HEK293T (cell line): ENCODE measurements at places on chromosomes 6 and 20.

- no peak for DNase-seq
Observed at GRCh38 chr6:63675138-63675537, 39.5 kb downstream of the PHF3 start.

DNA sequence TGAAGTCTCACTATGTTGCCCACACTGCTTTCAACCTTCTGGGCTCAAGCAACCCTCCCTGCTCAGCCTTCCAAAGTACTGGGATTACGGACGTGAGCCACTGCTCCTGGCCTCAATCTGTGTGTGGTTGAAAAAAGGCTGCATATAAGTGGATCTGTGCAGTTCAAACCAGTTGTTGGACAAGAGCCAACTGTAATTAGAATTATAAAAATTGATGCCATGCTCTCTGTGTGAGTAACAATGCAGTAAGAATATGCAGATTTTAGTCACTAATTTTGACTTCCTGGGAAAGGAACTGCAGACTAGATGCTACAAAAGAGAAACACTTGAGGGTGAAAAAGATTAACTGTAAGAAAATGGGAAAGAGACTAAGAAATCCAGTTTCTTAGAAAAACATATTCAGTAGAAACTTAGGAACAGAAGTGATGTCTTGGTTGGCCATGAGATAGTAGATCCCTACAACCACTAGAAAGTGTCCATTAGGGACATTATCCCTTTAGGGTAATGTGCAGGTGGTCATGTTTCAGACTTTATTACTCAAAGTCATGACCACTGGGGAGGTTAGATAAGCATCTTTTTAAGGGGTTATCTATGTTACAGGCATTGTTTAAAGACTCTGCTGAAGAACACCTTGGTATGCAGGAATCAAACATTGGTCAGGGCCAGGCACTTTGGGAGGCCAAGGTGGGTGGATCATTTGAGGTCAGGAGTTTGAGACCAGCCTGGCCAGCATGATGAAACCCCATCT is 26.3 kb downstream of the ITCH start:
- DNase-seq: no peak

DNA sequence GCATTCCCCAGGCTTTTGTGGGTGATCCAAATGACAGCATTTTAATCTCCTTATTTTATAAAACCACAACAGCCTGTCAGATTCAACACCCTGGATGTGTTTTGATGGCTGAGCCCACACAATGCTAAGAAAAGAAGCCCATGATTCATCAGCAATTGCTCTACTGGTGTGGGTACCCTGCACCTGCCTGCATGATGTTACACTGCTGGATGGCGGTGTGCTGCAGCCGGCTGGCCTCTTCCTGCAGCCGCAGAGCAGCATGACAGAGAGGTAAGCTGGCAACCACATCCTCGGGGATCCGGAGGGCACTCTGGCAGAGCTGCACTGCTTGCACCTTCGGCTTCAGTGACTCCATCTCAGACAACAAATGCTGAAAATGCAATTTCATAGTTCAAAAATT is 327.5 kb downstream of the SYNE1 start:
- DNase-seq: no peak

DNA sequence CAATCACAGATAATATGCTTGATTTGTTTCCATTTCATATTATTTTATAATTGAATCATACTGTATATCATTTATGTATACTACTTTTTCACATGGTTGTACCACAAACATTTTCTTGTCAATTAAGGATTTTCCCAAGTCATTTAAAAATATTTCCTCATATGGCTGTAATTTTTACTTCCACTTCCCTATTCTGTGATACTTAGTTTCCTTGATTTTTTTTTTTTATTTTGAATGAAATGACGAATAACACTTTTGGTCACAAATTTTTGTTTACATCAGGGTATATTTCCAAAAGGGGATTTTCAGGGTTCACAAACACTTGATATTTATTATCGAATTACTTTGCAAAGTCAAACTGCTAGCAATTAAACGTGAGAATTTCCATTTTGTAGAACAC is 515.6 kb downstream of the KIF16B start:
- no peak for DNase-seq

DNA sequence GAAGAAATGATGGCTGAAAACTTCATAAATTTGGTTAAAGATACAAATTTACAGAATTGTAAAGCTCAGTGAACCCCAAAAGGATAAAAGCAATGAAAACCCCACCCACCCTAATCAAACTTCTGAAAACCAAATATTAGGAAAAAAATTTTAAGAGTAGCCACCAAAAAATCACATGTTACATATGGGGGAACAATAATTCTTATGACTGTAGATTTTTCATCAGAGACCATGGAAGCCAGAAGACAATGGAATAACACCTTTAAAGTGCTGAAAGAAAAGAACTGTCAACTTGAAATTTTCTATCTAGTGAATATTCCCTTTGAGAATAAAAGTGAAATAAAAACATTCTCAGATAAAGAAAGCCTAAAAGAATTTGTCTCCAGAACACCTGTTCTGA is 24.4 kb downstream of the PROCR start:
- DNase-seq: no peak

- DNase-seq: no peak
Observed at GRCh38 chr20:51705400-51705799, 62.8 kb downstream of the ATP9A start.

DNA sequence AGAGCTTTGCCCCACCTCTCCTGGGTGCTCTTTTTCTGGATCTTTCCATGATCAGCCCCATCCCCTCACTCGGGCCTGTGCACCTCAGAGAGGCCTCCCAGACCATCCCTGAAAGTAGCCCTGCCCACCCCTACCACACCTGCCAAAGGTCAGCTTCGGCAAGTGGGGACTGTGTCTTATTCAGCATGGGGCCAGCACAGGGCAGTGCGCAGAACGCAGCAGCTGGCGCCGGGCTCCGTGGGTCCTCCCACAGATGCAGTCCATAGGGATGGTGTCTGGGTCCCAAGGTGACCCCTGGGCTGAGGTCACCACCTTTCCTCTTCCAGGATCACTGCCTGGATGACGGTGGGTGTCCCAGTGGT is 79.4 kb downstream of the CEBPB start:
- no peak for DNase-seq

- DNase-seq: no peak
Observed at GRCh38 chr6:165630544-165630953, 32.5 kb downstream of the PDE10A start.

GRCh38 chr20:57088436-57088835 is 178.0 kb downstream of the BMP7 start:
- DNase-seq: no peak

DNA sequence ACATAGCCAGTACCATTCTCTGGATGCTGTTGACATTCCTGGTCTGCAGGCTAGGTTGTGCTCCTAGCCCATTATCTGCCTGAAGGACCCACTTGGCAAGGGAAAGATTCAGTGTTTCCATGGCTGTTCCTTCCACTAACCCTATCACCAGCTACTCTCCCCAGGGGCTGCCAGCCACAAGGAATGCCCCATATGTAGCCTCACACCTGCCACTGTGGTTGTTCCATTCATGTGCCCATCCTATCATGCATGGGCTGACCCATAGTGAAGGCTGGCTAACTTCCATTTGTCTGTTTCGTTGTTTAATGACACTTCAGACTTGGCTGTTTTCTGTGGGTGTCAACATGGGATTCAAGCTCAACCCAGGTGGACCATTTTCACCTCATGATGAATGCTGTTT is 25.6 kb upstream of the HLA-A start:
- no peak for DNase-seq

GRCh38 chr6:124962639-124963415 is 590 bp downstream of the RNF217 start:
- DNase-seq: peak; percentile 53
